ENCODE measurements at places on chromosomes 16 and 17.

DNA sequence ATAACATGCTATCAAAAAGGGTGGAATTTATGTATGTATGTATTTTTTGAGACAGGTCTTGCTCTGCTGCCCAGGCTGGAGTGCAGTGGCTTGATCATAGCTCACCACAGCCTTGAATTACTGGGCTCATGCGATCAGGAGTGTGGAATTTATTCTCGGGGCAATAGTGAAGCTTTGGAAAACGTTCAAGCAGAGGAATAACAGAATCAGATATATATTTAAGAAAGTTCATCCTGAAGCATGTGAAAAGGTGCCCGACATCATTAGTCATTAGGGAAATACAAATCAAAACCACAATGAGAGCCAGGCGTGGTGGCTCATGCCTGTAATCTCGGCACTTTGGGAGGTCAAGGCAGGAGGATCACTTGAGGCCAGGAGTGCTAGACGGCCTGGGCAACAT, 7.7 kb upstream of the ITGAE start:
- DNase-seq, result no peak

DNA sequence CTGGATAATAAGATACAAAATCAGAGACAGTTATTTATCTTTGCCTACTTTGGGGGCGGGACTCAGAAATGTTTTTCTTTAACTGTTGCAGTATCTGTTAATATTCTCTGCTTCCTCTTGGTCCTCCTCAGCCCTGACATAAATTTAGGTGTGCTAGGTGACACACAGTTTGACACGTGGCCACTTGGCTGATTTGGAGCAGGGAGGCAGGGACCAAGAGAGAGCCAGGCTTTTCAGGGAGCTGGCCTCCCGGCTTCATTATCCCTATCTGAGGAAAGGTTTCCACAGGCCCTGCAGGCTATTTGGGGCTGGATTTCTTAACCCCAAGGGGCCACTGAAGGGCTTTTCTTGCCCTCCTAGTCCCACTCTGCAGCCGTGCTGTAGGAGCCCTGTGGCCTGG, 20.1 kb upstream of the NAT9 start:
- DNase-seq, result no peak

DNA sequence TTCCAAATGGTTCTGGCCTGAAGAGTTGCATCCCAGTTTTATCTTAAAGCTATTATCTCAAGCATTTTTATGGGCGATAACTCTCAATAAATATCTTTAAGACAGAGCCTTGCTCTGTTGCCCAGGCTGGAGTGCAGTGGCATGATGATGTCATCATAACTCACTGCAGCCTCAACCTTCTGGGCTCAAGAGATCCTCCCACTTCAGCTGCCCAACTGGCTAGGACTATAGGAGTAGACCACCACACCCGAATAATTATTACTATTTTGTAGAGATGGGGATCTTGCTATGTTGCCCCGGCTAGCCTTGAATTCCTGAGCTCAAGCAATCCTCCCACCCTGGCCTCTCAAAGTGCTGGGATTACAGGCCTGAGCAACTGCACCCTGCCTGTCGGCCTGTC, 26.1 kb upstream of the CYTH1 start:
- DNase-seq, result no peak

DNA sequence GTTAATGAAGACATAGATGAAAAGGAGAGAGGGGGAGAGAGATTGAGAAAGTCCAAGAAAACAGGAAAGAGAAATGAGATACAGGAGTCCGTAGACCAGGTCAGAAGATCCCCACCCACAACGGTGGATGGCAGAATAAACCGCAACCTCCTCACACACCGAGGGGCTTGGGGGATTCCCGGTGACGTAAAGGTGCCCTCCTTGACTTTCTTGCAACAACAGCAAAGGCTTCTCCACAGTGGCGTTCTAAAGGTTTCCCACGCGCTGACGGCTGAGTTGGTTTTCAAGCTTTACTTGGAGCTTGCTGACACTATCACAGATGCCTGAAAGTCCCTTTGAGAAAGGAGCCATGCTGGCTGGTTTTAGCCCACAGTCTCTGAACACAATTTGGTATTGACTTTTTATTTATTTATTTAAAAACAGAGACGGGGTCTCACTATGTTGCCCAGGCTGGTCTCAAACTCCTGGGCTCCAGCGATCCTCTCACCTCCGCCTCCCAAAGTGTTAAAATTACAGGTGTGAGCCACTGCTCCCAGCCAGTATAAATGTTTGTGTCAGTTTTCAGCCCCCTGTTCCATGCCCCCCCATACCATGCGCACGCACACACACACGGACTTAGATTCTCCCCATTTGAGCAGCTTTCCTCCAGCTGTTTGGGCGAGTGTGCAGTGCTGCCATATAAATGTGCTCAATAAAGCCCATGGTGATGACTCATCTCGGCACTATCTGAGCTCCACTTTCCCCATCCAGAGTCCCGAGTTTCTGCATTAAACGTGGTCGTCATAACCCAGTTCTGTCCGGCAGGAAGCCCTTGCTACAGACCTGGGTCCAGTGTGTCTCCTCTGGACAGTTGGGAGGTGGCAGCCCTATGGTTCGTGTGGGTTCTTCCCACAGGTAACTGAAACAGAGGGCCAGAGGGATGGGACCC, 33.0 kb upstream of the SEC14L1 start:
- no peak for DNase-seq

DNA sequence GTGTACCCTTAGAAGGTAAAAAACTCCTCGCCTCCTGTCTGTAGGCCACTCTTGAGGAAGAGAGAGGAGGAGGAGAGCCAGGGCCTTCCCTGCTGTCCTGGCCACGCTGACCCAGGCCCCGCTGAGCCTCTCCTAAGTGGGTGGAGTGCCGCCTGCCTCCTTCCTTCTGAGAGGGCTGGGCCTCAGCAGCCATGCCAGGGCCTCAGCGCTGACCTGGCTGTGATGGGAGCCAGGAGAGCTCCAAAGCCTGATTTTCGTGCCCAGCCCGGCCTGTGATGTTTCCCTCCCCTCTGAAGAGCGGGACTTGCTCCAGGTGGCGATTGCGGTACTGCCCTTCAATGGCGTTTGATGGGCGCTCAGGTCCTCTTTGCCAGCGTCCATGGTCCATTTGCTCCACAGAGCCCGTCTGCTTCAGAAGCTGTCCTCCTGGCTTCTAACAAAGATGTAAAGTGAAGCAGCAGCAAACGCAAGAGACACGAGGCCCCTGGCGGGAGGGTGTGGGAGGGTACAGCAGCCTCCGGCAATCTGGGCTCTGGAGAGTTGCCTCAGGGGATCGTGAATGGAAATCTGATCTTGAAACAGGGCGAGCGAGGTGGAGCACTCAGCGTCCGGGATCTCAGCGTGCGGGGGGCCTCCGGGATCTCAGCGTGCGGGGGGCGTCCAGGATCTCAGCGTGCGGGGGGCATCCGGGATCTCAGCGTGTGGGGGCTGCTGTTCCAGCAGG, 93.5 kb downstream of the NPIPB11 start:
- no peak for DNase-seq

- DNase-seq, result no peak
These were observed 608.6 kb upstream of the GOT2 start for GRCh38 chr16:59342669-59343068.

DNA sequence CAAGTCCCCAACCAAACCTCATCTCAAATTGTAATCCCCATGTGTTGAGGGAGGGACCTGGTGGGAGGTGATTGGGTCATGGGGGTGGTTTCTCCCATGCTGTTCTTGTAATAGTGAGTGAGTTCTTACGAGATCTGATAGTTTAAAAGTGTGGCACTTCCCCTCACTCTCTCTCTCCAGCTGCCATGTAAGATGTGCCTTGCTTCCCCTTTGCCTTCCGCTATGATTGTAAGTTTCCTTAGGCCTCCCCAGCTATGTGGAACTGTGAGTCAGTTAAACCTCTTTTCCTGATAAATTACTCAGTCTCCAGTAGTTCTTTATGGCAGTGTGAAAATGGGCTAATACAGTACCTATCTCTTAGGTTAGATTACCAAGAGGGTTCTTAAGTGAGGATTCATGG, 5.8 kb downstream of the PMFBP1 start:
- no peak for DNase-seq

DNA sequence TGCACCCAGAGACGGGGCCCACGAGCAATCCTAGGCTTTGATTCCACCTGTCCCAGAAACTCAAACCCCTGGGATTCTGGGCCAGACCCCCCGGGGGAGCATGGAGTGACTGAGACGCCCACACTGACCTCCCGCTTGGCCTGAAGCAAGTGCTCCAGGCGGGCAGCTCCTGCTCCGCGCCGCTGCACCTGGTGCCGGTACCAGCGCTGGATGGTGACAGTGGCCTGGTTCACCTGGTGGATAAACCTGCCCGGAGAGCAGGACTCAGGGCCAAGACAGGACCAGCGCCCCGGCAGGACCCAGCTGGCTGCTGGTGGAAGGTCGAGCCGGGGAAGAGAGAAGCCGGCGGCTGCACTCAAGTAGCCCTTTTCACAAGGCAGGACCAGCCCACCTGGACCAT, 22.6 kb downstream of the CEP131 start:
- DNase-seq, result no peak

- DNase-seq, result no peak
These were observed 46.7 kb downstream of the SCNN1B start for GRCh38 chr16:23348579-23349469.

DNA sequence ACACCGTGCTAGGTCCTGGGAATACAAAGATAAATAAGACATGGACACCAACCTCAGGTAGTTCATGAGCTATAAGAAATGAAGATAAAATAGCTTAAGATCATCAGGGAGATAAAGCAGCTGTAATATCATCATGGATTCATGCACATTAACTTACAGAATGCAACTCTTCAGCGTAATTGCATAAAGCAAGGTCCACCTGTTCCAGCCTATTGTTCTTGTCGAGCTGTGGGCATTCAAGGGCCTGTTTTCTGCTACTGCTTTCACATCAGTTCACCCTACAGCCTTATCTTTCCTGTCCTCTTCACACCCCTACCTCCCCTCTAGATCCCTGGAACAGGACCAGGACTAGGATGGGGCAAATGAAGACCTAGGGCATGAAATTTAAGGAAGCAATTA, 133.9 kb downstream of the SPACA3 start:
- no peak for DNase-seq

DNA sequence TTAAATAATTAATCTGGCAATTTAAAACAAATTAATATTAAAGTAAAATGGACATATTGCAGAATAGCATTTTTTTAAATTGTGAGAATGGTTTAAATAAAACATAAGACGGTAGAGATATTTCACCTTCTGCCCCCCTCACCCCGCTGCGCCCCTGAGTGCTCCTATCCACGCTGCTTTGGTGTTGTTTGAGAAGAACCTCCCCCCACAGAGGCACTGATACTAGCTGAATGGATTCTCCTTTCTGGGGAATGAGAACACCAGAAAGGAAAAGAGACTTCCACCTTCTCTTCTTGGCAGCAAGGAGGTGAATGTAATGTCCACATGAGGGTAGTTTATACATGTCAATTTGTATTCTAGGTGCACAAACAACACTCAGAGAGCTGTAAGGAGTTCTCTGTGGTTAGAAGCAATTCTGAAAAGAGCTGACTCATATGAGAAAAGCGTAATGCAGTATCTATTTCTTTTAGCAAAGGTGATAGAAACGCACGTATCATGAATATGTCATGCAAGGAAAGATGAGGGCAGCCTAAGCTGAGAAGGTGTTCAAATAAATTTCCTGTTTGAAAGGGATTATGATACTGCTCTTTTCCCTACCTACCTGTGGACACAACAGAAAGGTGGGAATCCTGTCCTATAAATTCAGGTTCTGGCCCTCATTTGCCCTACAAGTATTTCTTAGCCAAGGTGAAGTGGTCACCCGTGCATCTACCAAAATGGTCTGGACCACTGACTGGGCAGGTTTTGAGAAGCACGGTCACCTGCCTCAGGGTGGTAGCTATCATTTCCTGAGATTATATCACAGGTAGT, 126.9 kb downstream of the PARN start:
- no peak for DNase-seq

- DNase-seq, result no peak
These were observed 30.1 kb upstream of the MTSS2 start for GRCh38 chr16:70715860-70716357.

- DNase-seq, result no peak
These were observed 10.0 kb downstream of the NLE1 start for GRCh38 chr17:35132099-35132498.

- no peak for DNase-seq
These were observed 50.6 kb downstream of the MGAT5B start for GRCh38 chr17:76918811-76919210.

- DNase-seq, result no peak
These were observed 92.5 kb downstream of the IRF8 start for GRCh38 chr16:85991425-85991824.

DNA sequence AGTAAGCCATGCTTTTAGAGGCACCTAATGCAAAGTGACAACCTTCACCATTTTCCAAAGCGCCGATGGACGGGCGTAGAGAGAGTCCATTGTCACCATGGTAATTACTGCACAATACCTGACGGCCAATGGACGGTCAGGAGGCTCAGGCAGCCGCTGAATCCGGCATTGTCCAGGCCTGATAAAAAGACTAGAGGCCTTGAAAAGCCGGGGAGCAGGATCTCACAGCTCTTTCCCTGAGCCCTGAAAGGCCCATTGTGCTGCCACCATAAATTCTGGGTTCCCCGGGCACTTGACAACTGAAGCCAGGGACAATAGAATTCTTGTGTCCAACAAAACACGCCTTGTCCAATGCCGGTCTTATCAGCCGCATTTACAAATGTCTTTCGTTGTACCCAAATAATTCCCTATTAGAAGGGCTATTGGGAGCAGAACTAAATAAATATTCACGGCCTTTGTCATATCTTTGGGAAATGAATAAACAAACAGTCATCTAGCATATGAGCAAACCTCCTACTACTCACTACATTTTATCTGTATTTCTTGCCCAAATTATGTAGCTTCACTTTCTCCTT, 62.4 kb downstream of the CDH11 start:
- no peak for DNase-seq

GRCh38 chr16:89295071-89295900, 77.8 kb downstream of the ZNF778 start:
- DNase-seq, result no peak

- no peak for DNase-seq
These were observed 527.2 kb downstream of the TMEM114 start for GRCh38 chr16:8063159-8063558.

DNA sequence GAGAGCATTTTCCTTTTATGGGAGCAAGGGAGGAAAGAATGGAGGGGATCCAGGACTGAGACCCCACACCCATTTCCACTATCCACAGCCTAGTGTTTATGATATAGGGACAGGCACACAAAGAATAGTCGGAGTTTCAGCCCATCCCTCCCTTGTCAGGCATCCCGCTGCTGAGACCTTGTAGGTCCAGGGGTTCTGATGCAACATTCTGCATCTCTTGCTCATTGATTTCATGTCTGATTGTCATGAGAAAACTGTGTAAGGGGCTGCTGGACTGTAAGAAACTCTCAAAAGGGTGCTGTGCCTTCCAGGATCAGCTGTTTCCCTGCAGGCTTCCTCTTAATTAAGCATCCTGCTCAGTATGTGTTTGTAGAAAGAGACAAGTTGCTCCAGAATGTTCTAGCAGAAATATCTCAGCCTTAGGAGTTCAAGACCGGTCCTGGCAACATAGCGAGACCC, 5.3 kb upstream of the POLR3E start:
- peak; percentile 51 for DNase-seq

- DNase-seq, result no peak
These were observed 570 bp upstream of the NME3 start for GRCh38 chr16:1771864-1772361.

- no peak for DNase-seq
These were observed 19.1 kb downstream of the SBK1 start for GRCh38 chr16:28311413-28311812.

All from NCI-H1930 (cell line).